CD14-positive monocyte (primary cell): ENCODE measurements at places on chromosomes 1 and 21.

GRCh38 chr1:67700220-67700619 is 15.2 kb downstream of the GADD45A start:
- DNase-seq = no peak

DNA sequence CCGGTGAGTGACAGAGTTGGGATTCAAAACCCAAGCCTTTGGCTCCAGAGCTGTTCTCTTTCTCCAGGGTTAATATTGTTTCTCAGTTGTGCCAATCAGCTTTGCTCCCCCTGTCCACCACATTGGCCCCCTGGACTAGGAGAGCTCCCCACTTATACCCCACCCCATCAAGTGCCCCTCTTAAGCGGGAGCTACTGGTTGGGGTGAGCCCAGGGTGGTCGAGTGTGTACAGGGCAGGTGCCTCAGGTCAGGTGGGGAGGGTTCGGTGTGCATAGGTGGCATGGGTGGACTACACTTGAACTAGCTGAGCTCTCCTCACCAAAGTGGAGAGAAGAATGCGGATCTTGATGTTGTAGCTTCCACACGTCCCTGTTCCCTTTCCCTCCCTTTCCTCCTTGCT is 14.2 kb downstream of the KCNA2 start:
- DNase-seq = no peak

DNA sequence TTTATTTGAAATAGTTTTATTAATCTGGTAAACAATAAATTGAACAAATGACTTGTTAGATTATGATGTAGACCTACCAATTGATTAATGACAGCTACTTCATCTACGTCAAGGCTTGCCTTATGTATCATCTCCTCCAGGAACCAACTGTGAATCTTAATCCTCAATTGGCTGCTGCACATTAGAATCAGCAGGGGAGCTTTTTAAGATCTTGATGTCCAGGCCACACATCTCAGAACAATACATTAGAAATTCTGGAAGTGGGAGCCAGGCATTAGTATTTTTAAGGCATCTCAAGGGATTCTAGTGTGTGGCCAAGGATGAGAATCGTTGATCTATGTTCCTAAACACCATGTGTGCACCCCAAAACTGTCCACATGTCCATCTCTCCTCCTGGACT is 52.0 kb upstream of the LYPLAL1 start:
- no peak for DNase-seq

DNA sequence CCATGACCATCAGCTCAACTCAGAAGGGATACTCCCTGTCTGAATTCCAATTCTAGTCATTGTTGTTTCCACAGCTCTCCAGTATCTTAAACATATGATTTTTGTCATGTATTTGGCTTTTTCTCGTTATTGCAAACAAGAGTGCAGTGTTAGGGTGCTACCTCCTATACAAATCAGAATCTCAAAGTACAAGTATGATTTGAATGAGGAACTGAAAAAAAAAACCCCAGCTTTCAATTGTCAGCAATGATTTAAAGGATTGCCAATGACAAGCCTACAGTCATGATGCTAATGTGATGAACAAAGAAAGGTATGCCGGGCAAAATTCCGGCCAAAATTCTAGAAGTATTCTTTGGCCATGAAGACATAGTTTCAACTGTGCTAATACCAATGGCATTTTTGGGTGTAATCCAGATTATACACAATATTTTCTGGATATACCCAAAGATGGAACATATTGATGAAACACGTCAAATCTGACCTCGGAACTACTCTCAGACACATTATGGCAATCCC is 14.9 kb downstream of the TMEM35B start:
- DNase-seq = no peak

DNA sequence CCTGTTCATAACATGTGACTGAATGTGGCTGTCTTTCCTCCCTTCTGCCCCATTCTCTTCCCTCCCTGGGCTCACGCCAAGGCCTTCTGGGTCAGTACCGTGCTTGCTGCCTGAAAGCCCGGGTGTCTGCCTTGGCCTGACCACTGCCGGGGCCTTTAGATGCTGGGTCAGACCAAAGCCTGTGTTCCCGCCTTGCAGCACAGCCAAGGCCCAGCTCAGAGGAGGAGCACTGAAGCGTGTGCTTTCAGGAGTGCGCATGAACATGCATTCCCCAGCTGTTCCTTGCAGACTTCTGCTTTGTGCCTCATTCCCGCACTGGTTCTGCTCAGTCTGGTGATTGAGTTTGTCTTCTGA is 27.0 kb upstream of the SARS1 start:
- no peak for DNase-seq

DNA sequence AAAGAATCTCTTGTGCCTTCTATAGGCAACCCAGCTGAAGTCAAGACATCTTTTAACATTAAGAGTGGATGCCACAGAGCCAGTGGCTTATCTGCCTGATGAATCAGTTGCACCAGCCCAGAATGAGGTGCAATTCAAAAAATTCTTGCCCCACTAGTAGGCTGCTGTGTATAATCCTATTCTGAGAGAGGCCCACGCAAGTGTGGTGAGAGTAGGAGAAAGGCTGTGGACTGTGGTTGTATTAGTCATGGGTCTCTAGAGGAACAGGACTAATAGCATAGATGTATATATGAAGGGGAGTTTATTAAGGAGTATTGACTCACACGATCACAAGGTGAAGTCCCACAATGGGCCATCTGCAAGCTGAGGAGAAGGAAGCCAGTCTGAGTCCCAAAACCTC is 216.4 kb downstream of the LTN1 start:
- DNase-seq = no peak

- DNase-seq = no peak
These were observed 276.1 kb upstream of the SPAG17 start for GRCh38 chr1:118461154-118461553.

GRCh38 chr1:150484861-150485260 is 2.4 kb upstream of the TARS2 start:
- DNase-seq = no peak

GRCh38 chr21:25953196-25953595 is 217.4 kb downstream of the APP start:
- no peak for DNase-seq

DNA sequence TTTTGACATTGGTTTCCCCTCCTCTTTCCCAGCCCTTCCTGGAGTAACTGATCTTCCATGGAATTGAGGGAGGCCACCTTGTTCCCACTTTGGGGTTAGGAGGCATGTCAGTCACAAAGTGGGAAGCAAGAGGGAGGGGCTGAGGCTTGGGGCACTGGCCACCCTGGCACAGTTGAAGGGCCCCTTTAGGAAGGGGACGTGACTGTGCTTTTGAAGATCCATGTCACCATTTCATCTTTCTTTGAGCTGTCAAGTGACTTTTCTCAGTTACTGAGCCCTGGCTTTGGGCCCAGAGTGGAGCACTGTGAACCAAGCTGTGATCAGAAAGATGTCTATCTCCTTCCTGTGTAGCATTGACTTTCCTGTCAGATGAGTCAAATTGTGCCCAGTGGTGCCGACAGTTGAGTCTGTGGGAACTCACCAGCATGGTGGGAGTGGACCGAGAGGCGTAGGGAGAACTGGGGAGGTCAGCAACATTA is 38.5 kb upstream of the TDRD10 start:
- peak; percentile 48 for DNase-seq

DNA sequence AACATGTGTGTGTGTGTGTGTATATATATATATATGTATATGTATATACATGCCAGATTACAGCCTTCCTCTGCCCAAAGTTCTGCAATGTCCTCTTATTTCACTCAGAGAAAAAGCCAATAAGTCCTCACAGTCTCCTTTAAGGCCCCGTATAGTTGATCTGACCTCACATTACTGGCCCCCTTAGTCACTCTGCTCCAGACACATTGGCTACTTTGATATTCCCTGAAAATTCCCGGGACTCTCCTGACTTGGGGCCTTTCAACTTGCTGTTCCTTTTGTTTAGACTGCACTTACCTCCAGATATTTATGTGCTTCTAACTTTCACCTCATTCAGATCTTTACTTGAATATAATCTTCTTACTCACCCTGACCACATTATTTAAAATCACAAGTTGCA is 4.2 kb upstream of the BSDC1 start:
- no peak for DNase-seq

DNA sequence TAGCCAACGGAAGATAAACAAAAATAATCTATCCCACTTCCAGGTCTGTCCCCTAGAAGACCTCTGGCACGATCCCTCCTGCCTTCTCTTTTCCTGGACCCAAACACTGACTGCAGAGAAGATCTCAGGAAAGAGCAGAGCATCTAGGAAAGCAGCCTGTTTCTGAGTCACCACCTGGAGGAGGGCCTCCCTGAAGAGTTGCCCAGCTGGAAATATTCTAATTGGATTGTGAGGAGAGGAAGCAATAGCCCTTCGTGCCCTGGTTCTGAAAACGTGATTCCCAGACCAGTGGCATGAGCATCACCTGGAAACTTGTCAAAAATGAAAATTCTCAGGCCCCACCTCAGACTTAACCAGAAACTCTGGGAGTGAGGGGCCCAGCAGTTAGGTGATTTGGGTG is 411.1 kb downstream of the SETD4 start:
- no peak for DNase-seq

DNA sequence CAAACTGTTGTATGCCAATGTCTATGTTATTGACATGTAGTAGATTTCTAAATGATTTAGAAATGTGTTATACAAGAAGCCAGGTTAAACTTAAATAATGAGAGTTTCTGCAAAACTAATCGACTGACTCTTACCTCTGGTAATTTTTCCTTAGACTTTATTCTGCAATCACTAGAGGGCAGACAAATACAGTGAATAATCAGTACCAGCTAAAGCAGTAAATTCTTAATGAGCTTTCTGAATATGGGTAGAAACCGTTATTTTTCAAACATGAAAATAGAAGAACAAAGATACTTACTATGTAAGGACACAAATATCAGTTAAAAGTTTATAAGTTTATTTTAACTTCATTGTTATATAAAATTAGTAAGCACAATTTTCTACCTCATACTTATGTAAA is 97.9 kb upstream of the RGS1 start:
- DNase-seq = peak; percentile 43

DNA sequence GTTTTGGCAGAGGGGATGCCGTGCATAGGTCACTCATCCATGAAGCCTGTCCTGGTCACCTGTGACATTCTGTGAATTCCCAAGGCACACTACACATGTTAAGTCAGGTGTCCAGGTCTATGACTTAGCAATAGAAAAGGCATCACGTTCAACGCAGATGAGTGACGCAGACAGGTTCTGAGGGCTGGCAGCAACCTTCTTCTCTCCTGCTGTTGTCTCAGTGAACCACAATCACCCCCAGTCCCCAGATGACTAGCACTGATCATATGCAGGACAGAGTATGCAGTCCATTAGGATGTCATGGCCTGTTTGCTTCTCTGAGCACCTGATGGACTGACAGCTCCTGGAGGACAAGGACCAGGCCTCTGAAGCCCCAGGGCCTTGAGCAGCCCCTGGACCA is 157.8 kb upstream of the KAZN start:
- DNase-seq = no peak

GRCh38 chr1:155126556-155127104 is 1.0 kb upstream of the EFNA1 start:
- no peak for DNase-seq

GRCh38 chr1:204968951-204969350 is 74.1 kb upstream of the CNTN2 start:
- DNase-seq = no peak

- DNase-seq = no peak
These were observed 6.3 kb downstream of the PRCC start for GRCh38 chr1:156773607-156774006.

DNA sequence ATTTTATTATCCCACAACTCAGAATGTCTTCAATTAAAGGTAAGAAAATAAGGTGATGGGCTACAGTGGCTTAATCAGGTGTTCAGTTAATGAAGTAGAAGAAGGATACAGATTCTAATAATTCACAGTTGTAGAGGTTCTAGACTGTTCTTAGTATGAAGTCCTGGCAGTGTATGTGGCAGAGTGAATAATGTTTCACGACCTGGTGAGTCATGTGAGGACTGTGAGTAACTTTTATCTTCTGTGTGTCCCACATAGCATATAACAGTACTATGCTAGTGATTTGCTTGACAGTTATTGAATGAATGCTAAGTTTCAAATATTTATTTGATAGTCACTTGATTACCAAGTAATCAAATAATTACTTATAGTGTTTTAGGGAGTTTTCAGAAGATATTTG is 20.0 kb downstream of the SLC16A4 start:
- no peak for DNase-seq
